ENCODE measurements at places on chromosomes 7 and 10.

DNA sequence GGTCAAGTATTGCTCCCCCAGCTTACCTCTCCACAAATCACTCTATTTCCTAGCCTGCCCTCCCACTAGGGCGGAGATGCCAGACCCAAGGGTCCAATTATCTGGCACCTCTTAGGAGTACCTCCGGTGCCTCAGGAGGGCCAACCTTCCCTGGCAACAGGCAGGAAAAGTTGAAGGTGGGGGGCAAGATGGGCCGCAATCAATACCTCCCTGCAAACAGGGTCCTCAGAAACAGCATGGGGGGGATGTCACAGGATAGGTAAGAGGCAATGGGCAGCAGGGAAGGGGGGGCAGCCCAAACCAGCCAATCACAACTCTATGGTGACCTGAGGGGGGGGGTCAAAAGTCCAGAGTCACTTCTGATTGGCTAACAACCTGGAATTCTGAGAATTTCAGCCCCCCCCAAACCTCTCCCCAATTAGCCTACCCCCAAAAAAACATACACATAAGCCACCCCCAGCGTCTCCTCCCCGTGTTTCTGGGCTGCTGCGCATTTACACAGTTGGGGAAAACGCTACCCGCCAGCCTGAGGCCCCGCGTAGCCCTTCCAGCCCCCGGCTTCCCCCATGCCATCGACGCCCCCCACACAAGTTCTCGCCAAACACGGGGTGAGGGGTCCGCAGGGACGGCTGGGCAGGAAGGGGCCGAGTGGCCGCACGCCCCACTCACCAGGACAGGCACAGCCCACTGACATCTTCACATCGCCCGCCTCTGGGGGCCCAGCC, 589 bp downstream of the LDB1 start:
- peak; percentile 60 for DNase-seq

DNA sequence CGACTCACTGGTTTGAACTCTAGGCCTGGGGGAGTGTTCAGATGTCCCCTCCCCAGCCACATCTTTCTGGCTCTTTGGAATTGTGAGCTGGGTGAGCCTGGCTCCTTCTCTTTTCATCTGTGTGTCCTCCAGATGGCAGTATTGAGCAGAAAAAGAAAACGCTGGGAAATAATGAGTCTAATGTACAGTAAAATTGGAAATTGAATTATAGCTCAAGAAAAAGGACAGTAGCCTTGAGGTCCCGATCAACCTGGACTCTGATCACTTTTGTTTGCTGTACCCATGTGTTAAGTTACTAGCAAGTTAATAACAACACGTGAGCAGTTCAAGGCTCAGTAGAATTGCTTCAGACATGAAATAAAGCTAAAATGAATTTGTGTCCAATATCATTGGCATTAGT, 77.9 kb downstream of the SNX10 start:
- DNase-seq = no peak

DNA sequence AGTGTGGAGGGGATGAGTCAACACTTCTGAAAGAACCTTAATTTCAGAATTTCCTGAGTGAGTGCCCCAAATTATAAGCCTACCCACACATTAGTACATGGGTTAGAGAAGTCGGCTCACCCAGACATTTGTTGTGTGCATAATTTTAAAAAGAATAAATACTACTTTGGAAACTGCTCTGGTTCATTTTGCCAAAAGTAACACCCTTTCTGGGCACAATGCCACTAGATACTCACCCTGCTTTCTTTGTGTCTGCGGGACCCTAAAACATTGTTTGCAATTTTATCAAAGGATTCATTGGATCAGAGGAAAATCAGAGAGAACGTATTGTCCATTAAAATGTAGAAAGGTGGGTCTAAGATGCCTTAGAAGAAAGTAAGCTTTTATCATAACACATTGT, 245.5 kb upstream of the NRP1 start:
- DNase-seq = no peak

DNA sequence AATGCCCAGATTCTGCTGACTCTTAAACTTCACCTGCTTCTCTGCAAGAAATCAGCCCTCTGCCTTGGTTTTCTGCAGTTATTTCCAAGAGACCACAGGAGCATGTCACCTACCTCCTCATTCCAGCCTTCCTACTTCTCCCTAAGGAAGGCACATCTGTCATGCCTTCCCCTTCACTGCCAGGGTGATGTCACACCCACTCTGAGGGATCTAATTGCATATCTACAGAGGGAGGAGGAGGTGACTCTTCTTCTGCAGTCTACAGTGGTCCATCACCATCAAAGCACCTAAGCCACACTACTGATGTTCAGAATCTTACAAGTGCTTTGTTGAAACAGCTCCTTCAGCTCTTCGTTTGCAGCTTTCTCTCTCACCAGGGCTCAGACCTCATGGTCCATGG, 275.5 kb downstream of the FGFR2 start:
- DNase-seq = no peak

DNA sequence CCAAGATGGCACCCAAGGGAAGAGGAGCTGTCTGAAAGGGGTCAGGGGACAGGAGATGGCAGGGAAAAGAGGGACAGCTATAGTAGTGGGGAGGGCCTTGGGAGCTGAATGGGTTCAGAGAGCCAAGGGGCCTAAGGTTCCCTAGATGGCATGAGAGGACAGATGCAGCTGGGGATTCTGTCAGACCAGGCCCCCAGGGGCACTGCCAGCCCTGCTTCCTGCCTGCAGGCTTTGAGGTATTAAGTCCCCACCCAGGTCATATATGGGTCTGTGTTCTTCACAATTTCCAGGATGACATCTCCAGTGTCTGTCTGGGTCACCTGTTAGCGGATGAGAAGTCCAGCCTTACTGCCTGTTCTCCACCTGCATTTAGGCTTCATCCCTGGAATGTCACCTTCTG, 56.7 kb downstream of the NEURL1 start:
- DNase-seq = no peak

- DNase-seq = no peak
Observed at GRCh38 chr7:26863518-26864308, 677 bp downstream of the SKAP2 start.

GRCh38 chr10:110995301-110995700, 75.9 kb downstream of the SHOC2 start:
- DNase-seq = no peak

All from left ventricle myocardium inferior (tissue), 1 donor.